ENCODE measurements at places on chromosomes 2 and 18. TPM values are rescaled to one million over a fixed set of nuclear protein-coding genes. Genes with fewer than 3 reads are reported as not detected.

Gene MC2R
- not detected for total RNA-seq

Gene ICA1L
- total RNA-seq, result 7.3 TPM

Gene CIB4
- not detected for total RNA-seq

Gene RAB31
- total RNA-seq, result 36.0 TPM

- no peak for DNase-seq
Observed at GRCh38 chr18:32588191-32588590, 117.5 kb upstream of the GAREM1 start.

DNA sequence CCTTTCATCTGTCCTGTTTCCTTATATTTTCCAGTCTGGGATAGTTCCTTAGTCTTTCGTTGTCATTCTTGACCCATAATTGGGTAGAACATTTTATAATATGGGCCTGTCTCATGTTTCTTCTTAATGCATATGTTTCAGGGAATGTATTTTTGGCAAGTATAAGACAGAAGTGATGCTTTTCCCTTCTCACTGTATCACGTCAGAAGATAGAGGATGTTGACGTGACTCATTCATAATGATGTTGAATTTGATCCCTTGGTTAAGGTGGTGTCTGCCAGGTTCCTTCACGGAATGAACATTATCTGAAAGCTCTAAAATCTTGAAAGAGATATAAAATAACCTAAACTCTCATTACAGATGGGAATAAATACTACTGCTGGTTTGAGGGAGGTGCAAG lies 18.8 kb downstream of the CDH7 start:
- DNase-seq, result no peak

- no peak for DNase-seq
Observed at GRCh38 chr2:237865623-237866041, 6.2 kb downstream of the RAMP1 start.

DNA sequence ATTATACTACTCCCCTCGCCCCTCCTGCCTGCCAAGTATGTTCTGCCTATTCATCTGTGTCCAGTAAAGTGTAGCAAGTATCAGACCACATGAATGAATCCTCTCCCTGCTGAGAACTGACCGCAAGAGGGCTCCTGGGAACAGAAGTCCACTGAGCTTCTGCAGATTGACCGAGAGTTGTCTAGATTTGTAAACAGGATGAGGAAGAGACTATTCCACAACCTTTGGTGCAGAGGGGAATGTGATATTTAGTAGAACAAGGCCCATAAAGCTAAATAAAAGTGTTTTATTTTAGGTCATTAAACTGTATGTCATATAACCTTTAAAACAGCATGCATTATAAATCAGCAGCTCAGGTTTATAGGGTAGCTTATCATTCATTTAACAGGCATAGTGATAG lies 377.0 kb downstream of the DCC start:
- no peak for DNase-seq

GRCh38 chr2:99550368-99550767 lies 60.6 kb upstream of the REV1 start:
- DNase-seq, result no peak

DNA sequence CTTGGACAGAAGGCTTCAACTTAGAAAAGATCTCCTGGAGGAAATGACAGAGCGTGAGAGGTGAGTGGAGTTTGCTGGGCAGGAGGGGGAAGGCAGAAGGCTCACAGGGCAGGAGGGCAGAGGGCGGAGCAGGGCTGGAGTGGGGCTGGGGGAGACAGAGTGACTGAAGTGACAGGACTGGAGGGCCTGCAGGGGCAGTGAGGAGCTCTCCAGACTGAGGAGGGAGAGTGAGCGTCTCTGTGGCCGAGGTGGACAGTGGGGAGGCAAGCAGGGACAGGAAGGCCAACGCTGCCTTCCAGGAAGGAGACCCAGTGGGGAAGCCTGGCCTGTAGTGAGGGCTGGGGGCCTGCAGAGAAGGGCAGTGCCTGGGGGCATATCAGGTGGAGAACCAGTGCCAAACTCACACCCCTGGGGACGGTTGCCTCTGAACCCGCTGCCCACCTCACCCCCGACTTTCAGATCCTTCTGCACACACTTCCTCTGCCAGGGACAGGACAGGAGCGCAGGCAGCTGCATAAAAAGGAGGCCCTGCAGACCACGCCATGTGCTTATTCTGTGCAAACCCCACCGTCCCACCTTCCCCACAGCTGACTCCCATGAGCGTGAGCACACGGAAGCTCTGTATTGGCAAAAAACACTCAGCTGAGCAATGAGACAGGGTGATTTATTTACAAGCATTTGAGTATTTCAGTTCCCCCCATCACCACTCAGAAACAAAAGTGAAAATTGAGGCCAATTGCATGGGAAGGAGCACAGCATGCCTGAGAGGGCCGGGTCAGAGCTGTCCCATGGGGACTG lies 244.3 kb downstream of the FAM210A start:
- DNase-seq, result no peak

GRCh38 chr2:213286161-213286560 lies 1.9 kb downstream of the SPAG16 start:
- DNase-seq, result no peak

DNA sequence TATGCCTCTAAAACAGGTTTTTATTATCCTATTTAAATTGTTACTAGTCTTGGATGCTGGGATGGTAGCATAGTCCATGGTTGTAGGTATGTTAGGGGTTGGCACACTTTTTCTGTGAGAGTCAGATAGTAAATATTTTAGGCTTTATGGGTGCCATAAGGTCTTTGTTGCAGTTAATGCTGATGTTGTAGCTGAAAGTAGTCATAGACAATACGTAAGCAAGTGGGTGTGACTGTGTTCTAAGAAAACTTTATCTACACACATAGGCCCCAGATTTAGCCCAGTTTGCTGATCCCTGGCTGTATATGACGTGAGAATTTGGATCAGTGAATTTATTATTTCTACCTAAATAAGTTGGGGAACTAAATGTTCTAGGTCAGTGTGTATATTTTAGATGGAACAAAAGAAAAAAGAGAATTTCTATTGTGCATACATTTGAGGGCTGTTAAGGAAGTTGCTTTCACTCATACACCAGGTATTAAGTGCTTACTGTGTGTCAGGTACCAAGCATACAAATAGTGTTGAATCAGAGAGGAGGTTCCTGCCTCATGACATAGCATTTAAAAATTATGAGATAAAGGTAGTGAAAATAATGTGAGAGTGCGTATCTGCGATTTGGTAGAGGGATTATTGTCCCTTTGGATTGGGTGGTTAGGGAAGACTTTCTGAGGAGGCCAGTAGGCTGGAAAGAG lies 39.4 kb downstream of the AGFG1 start:
- no peak for DNase-seq

- no peak for DNase-seq
Observed at GRCh38 chr2:201313362-201313761, 43.8 kb downstream of the FLACC1 start.

Data from activated B cell treated with CpG ODN at 0.5 μM for 24 hours (primary cell).